IMR-90 (cell line): ENCODE measurements at places on chromosomes 7 and 10. TPM values are rescaled to one million over a fixed set of nuclear protein-coding genes. Genes with fewer than 3 reads are reported as not detected.

DNA sequence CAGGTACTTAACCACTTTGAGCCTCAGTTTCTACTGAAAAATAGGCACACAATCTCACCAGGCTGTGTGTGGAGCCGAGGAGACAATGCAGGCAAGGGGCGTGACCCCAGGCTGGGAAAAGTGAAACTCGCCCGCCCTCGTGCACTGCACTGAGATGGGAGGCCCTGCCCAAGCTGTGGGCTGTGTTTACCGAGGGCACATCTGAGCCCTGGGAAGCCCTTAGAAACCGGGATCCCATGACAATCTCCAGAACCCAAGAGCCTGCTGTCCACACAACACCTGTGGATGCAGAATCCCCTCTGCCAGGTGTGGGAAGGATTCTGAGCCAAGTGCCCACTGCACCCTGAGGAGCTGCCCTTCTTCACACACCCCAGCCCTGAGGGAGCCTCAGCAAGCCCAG, 198.3 kb downstream of the GRID1 start:
- no peak overlapping the region for H3K27ac ChIP-seq
- H3K36me3 ChIP-seq, result no peaks in the 10 kb centered on the region
- no peak overlapping the region for H3K4me3 ChIP-seq
- no peaks in the 10 kb centered on the region for H3K4me1 ChIP-seq
- no peaks in the 10 kb centered on the region for H3K27me3 ChIP-seq

GRCh38 chr7:56051053-56051338, 248 bp downstream of the PSPH start:
- no peaks in the 10 kb centered on the region for H3K27me3 ChIP-seq
- peaks cover 10% of the 10 kb centered on the region for H3K36me3 ChIP-seq
- H3K27ac ChIP-seq, result peak overlapping the region; percentile 92
- peaks cover 10% of the 10 kb centered on the region for H3K4me1 ChIP-seq
- peak overlapping the region; percentile 75 for H3K4me3 ChIP-seq
- no peak for DNase-seq

- peaks cover 2% of the 10 kb centered on the region for H3K36me3 ChIP-seq
- H3K4me3 ChIP-seq, result no peak overlapping the region
- peaks cover 31% of the 10 kb centered on the region for H3K4me1 ChIP-seq
- no peak for DNase-seq
- H3K27ac ChIP-seq, result peak overlapping the region; percentile 42
- no peaks in the 10 kb centered on the region for H3K27me3 ChIP-seq
Measured at GRCh38 chr7:28155019-28155660, 25.5 kb downstream of the JAZF1 start.

GRCh38 chr10:103911021-103911459, 6.9 kb downstream of the STN1 start:
- DNase-seq, result no peak
- H3K4me3 ChIP-seq, result no peak overlapping the region
- no peak overlapping the region; the same call in 1 of the 2 replicates for H3K27ac ChIP-seq
- no peaks in the 10 kb centered on the region for H3K36me3 ChIP-seq

- H3K27ac ChIP-seq, result no peak overlapping the region
- no peak for DNase-seq
- H3K4me1 ChIP-seq, result no peaks in the 10 kb centered on the region; the same call in 1 of the 2 replicates
- no peaks in the 10 kb centered on the region for H3K27me3 ChIP-seq
- H3K4me3 ChIP-seq, result no peak overlapping the region
- no peaks in the 10 kb centered on the region for H3K36me3 ChIP-seq
Measured at GRCh38 chr7:44891372-44891771, 6.0 kb upstream of the PURB start.

GRCh38 chr10:73182568-73182967, 14.6 kb downstream of the FAM149B1 start:
- H3K4me3 ChIP-seq, result no peak overlapping the region
- peaks cover 20% of the 10 kb centered on the region for H3K36me3 ChIP-seq
- H3K27me3 ChIP-seq, result no peaks in the 10 kb centered on the region
- peak; percentile 64 for DNase-seq
- H3K4me1 ChIP-seq, result no peaks in the 10 kb centered on the region; the same call in 1 of the 2 replicates

GRCh38 chr10:92181575-92181974, 109.3 kb downstream of the CPEB3 start:
- no peaks in the 10 kb centered on the region for H3K27me3 ChIP-seq
- no peak overlapping the region for H3K27ac ChIP-seq
- no peak for DNase-seq

DNA sequence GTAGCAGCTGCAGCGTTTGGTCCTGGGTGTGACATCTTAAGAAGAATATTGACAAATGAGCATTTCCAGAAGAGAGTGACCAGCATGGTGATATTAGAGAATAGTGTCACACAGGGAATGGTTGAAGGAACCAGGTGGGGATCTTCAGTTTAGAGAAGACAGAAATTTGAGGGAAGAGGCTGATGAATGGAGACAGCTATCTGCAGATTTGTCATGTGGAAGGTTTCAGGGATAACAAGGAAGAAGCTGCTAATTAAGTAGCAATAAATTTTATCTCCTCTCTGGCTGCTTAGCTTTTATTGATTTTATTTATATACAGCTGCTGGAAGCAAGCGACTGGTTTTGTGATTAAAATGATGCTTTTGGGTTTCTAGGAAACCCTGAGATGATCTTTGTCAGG, 26.0 kb downstream of the SDK1 start:
- H3K4me1 ChIP-seq, result no peaks in the 10 kb centered on the region
- DNase-seq, result no peak
- H3K4me3 ChIP-seq, result no peak overlapping the region
- H3K27ac ChIP-seq, result no peak overlapping the region
- no peaks in the 10 kb centered on the region; the same call in 1 of the 2 replicates for H3K36me3 ChIP-seq

GRCh38 chr10:13848520-13849445, 262.0 kb downstream of the PRPF18 start:
- H3K4me3 ChIP-seq, result no peak overlapping the region
- H3K27ac ChIP-seq, result no peak overlapping the region
- no peak for DNase-seq
- no peaks in the 10 kb centered on the region for H3K27me3 ChIP-seq

GOLGA7B gene
- not detected in 2 replicates for total RNA-seq

GLI3 gene
- total RNA-seq, result 1.3 and 1.7 TPM in 2 replicates

DNA sequence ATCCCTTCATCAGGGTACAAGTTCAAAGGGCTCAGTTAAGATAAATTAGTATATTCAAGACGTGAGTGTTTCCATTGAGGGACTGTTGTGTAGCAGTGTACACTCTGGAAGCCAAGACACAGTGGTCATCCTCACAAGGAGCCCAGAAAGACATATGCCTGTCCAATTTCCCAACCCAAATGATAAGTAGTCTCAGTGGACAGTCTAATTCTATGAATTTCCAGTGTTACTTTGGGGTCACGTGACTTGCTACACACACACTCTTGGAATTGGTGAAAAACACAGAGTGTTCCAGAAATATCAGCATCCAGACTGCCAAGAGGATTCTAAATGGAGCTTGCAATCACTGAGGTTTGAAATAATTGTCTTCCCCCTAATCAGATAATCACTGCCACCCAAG, 365.1 kb downstream of the WDR11 start:
- no peak overlapping the region for H3K27ac ChIP-seq
- no peak overlapping the region for H3K4me3 ChIP-seq
- H3K27me3 ChIP-seq, result no peaks in the 10 kb centered on the region
- no peaks in the 10 kb centered on the region for H3K4me1 ChIP-seq

OPALIN gene
- not detected in 2 replicates for total RNA-seq

STAG3 gene
- total RNA-seq, result 0.28 and 0.36 TPM in 2 replicates

GJD4 gene
- total RNA-seq, result not detected in 2 replicates

GRCh38 chr7:79290841-79291497, 162.5 kb downstream of the MAGI2 start:
- H3K4me3 ChIP-seq, result no peak overlapping the region
- peak; percentile 70 for DNase-seq
- H3K36me3 ChIP-seq, result no peaks in the 10 kb centered on the region
- H3K27me3 ChIP-seq, result no peaks in the 10 kb centered on the region
- peaks cover 10% of the 10 kb centered on the region for H3K4me1 ChIP-seq
- no peak overlapping the region for H3K27ac ChIP-seq

MACROH2A2 gene
- total RNA-seq, result 16.7 and 17.4 TPM in 2 replicates

GRCh38 chr10:114867365-114867764, 45.8 kb downstream of the FHIP2A start:
- no peaks in the 10 kb centered on the region for H3K27me3 ChIP-seq
- H3K36me3 ChIP-seq, result peaks cover 7% of the 10 kb centered on the region
- DNase-seq, result no peak
- no peak overlapping the region for H3K27ac ChIP-seq
- H3K4me3 ChIP-seq, result no peak overlapping the region
- peaks cover 5% of the 10 kb centered on the region; the same call in 1 of the 2 replicates for H3K4me1 ChIP-seq

DNA sequence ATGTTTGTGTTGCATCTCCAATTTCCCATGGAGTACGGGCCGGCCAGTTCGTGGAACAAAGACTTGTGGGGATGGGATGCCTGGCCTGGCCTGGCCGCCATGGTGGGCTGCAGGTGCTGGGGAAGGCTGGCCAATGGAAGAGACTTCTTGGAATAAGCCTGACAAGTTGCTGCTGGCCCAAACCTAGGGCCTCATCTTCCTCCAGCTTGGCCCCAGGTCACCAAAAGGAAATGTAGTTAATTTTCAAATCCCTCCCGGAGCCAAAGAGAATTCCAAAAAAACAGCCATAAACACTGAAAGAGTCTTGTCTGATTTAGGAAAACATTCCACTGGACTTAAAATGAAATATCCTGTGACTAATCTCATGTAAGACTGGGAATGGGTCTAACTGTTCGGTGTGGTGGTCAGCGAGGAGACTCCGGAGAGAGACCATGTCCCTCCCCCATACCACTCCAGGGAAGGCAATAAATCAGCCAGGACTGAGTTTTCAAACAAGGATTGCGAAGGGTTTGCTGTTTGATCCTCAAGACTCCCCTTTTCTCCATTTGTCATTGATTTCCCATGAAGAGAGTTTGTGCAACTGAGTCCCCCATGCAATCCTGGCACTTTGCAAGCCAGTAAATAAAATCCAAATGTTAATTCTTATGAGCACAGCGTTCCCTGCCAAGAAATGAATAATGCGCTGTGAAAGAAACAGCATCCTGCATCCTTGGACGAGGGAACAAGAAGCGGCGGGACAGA, 128.7 kb upstream of the HABP2 start:
- DNase-seq, result no peak
- no peaks in the 10 kb centered on the region for H3K27me3 ChIP-seq
- H3K27ac ChIP-seq, result no peak overlapping the region
- no peak overlapping the region for H3K4me3 ChIP-seq

UPK3B gene
- not detected in 2 replicates for total RNA-seq

DNA sequence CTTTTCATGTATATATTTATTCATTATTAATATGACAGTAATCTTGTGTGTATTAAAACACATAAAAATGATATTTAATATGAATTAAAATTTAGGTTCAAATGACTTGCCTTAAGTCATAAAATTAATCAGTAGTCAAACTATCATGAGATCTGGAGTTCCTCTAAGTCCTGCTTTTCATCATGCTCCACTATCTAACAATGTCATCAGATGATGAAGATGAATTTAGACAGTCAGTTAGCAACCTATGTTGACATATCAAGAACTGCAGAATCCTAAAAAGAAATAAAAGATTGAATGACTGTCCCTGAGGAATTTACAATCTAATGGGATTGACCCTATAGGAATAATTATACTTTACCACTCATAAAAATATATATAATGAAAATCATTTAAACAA, 7.1 kb downstream of the CABCOCO1 start:
- DNase-seq, result no peak
- no peaks in the 10 kb centered on the region for H3K4me1 ChIP-seq
- H3K27me3 ChIP-seq, result no peaks in the 10 kb centered on the region
- no peak overlapping the region for H3K4me3 ChIP-seq

- peak; percentile 75 for DNase-seq
- H3K4me1 ChIP-seq, result no peaks in the 10 kb centered on the region; the same call in 1 of the 2 replicates
- no peaks in the 10 kb centered on the region for H3K36me3 ChIP-seq
- H3K27ac ChIP-seq, result no peak overlapping the region
Measured at GRCh38 chr10:32367793-32368453, 21.0 kb upstream of the EPC1 start.

GRCh38 chr7:128055637-128056036, 24.4 kb upstream of the LRRC4 start:
- peaks cover 19% of the 10 kb centered on the region for H3K4me1 ChIP-seq
- H3K27me3 ChIP-seq, result no peaks in the 10 kb centered on the region
- no peak overlapping the region for H3K27ac ChIP-seq
- DNase-seq, result no peak
- H3K4me3 ChIP-seq, result no peak overlapping the region
- H3K36me3 ChIP-seq, result peaks cover 5% of the 10 kb centered on the region

BRAT1 gene
- total RNA-seq, result 5.8 and 6.8 TPM in 2 replicates

- H3K27me3 ChIP-seq, result no peaks in the 10 kb centered on the region
- H3K4me3 ChIP-seq, result no peak overlapping the region
- no peak overlapping the region for H3K27ac ChIP-seq
- H3K4me1 ChIP-seq, result no peaks in the 10 kb centered on the region
Measured at GRCh38 chr7:114554781-114555537, 140.3 kb downstream of the FOXP2 start.

FAM131B gene
- total RNA-seq, result 2.5 and 3.4 TPM in 2 replicates

GRCh38 chr10:106836933-106837663, 327.4 kb downstream of the SORCS1 start:
- H3K36me3 ChIP-seq, result no peaks in the 10 kb centered on the region
- H3K4me3 ChIP-seq, result no peak overlapping the region
- no peaks in the 10 kb centered on the region for H3K4me1 ChIP-seq
- no peak overlapping the region for H3K27ac ChIP-seq
- no peaks in the 10 kb centered on the region for H3K27me3 ChIP-seq

GRCh38 chr7:151404216-151405011, 5.4 kb downstream of the WDR86 start:
- H3K27ac ChIP-seq, result no peak overlapping the region
- peaks cover 5% of the 10 kb centered on the region; the same call in 1 of the 2 replicates for H3K4me1 ChIP-seq

C7orf33 gene
- total RNA-seq, result not detected in 2 replicates

- no peaks in the 10 kb centered on the region for H3K27me3 ChIP-seq
- H3K4me3 ChIP-seq, result no peak overlapping the region
- H3K36me3 ChIP-seq, result no peaks in the 10 kb centered on the region
- peak; percentile 31 for DNase-seq
- H3K27ac ChIP-seq, result no peak overlapping the region
Measured at GRCh38 chr7:36048902-36049240, 104.2 kb upstream of the EEPD1 start.

HOXA9 gene
- total RNA-seq, result 0.18 and 0.28 TPM in 2 replicates

CRPPA gene
- total RNA-seq, result 1.3 and 2.5 TPM in 2 replicates
